D721Med (cell line): ENCODE measurements at places on chromosomes 1 and 21.

DNA sequence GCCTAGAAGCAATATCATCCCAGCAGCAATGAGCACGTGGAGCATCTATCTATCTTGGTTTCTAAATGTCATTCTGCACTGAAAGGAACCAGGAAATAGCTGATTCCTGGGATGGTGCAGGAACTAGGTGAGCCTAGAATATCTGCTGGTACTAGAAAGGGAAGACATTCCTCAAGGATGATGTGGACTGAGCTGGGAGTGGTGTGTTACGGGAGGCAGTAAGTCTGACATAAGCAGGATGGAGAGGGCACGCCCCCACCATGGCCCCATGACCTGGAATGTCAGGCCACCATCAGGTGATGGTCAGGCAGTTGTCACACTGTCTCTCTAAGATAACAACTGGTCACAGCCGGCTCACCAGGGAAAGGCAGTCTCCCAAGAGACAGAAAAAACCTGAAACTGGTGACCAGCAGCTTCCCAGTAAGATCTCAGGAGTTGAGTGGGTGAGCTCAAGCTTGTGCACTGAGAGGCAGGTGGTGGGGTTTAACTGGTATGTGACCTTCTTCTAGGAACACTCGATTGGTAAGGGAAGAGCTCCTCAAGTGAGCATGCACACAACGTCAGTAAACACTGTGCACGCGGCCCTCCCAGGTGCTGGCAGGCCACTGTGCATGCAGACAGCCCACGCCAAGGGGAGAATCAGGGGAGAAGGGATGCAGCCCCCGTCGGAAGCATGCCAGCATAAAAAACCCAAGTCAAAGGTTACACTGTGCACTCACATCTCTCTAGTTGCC, 148.7 kb downstream of the ADSS2 start:
- no peak for DNase-seq

- no peak for DNase-seq
These were observed 6.2 kb upstream of the YRDC start for GRCh38 chr1:37814252-37814651.

DNA sequence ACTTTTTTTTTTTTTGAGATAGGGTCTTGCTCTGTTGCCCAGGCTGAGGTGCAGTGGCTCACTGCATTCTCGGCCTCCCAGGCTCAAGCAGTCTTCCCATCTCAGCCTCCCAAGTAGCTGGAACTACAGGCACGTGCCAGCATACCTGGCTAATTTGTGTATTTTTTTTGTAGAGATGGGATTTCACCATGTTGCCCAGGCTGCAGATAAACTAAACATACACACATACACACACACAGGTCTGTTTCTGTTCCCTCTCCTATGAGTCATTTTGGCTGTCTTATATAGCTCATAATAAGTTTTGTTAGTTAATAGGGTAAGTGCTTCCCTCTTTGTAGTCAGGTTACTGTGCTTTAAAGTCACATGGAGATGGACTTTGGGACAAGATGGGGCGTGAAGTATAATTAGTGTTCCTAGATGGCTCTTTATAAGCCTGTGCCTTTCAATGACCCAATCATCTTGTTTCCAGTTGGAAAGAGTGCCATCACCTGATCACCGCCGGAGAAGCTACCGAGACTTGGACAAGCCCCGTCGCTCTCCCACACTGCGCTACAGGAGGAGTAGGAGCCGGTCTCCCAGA, 9.1 kb downstream of the PRPF38A start:
- no peak for DNase-seq

GRCh38 chr1:178241057-178241456, 147.2 kb downstream of the RASAL2 start:
- DNase-seq = no peak

- DNase-seq = no peak
These were observed 84.2 kb downstream of the PTGER3 start for GRCh38 chr1:70963374-70963773.

- no peak for DNase-seq
These were observed 33.9 kb upstream of the PM20D1 start for GRCh38 chr1:205883792-205884191.

DNA sequence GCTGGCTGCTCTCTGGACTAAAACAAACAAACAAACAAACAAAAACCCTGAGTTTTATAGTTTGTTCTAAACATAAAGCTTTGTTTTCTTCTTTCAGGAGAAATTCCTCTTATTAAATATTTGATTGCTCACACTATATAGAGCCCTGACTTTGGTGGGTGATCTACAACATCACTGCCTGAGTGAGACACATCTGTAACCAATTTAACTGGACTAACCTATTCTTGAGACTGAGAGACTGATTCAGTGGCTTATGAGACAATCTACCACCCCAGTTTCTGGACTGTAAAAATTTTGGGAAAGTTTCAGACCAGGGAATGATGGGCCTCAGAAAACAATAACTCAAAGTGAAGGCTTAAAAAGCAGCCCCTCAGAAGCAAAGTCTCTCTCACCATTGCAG, 537.0 kb downstream of the NEGR1 start:
- DNase-seq = no peak

GRCh38 chr1:52504720-52505119, 48.2 kb downstream of the TUT4 start:
- DNase-seq = no peak

- no peak for DNase-seq
These were observed 26.3 kb downstream of the POU2F1 start for GRCh38 chr1:167246971-167247370.

GRCh38 chr1:218364028-218364710, 19.0 kb downstream of the TGFB2 start:
- DNase-seq = no peak

- no peak for DNase-seq
These were observed 102.8 kb upstream of the SERTAD4 start for GRCh38 chr1:210129759-210130158.

- DNase-seq = no peak
These were observed 87.5 kb downstream of the RGL1 start for GRCh38 chr1:183892351-183892793.

DNA sequence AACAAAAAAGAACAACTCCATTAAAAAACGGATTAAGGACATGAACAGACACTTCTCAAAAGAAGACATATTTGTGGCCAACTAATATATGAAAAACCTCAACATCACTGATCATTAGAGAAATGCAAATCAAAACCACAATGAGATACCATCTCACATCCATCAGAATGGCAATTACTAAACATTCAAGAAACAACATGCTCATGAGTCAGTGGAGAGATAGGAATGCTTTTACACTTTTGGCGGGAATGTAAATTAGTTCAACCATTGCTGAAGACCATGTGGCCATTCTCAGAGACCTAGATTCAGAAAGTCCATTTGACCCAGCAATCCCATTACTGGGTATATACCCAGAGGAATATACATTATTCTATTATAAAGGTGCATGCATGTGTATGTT, 1442.6 kb upstream of the B3GALT2 start:
- no peak for DNase-seq

DNA sequence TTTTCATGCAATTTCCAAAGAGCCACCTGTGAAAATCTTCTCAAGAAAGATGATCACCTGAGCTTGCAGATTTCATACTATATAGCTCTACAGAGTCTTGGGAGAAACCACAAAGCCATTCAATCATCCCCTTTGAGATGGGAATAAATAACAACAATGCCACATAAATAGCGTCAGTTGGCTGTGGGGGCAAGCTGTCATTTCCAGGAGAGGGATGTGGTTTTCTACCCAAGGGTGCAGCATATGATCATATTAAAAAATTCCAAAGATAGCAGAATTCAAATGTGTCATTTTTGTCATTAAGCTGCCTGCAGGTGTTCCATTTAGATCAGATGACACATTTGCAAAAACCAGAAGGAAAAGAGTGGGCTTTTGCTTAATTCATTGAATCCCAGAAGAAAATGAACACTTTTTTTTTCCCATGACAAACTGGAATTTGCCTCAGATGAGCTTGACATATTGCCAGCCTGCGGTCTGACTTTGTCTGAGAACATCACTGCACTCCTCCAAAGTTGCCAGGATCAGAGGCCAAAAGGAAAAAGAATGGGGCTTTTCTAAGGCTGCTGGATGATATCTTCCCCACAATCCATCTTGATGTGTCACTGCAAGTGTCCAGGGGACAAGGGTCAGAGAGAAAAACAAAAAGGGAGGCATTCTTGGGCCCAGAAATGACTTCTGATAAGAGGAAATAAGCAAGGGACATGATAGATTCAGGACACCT, 314.1 kb upstream of the USP25 start:
- DNase-seq = no peak

GRCh38 chr1:46673749-46674182, 2.1 kb downstream of the TEX38 start:
- DNase-seq = no peak

GRCh38 chr1:48371598-48371997, 100.4 kb downstream of the SPATA6 start:
- DNase-seq = no peak

DNA sequence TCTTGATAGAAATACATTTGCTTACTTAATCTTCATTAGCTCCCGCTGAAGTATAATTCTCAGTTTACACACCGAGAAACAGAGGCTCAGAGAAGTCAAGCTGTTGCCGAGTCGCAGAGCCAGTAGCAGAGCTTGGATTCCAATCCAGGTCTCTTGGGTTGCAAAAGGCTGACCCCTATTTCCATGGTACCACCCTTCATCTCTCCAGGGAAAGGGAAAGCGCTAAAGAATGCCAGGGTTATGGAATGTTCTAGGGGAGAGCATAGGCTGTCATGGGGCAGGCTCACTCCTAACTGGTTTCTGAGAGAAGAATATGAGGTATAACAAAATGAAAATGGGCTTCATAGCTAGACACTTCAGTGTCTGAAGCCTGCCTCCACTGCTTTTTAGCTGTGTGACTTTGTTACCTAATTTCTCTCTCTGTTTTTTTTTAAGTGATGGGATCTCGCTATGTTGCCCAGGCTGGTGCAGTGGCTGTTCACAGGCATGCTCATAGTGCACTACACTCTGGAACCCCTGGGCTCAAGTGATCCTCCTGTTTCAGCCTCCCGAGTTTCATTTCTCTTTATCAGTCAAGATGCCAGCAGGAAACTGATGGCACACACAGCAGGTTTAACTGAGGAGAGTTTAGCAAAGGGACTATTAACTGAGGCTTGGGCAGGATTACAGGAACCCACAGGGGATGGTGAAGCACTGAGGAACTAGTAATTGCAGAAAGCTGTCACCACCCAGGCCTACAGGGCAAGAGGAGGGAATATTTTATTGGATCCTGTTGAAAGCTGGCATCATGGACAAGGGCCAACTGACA, 25.5 kb upstream of the ATF3 start:
- no peak for DNase-seq

- DNase-seq = no peak
These were observed 1.9 kb downstream of the MTFR1L start for GRCh38 chr1:25821630-25822091.

- DNase-seq = no peak
These were observed 355.1 kb downstream of the USP25 start for GRCh38 chr21:16084776-16085364.

DNA sequence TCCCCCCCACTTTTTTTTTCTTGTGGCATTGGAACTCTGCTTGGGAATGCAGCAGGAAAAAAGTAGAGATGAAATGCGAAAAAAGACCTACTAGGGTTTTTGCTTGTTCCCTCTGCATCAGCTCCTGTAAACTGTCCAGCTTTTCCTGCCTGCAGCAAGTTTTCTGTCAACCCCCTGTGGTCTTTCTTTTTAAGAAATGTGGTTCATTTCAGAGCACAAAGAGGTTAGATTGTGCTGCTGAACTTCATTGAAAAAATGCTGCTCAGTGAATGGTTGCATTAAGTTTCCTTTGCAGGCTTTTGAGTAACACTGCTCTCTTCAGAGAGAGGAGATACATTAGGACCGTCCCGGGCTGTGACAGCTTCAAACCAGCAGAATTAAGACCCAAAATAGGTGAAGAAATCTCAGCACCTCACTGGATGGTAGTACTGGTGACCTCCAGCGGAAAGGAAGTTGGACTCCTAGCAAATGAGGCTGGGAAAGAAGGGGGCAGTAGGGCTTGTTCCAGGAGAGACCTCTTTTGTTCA, 80.7 kb downstream of the NDUFS5 start:
- DNase-seq = no peak

GRCh38 chr21:15084668-15085067, 19.9 kb upstream of the NRIP1 start:
- no peak for DNase-seq

GRCh38 chr1:183163316-183163715, 22.7 kb upstream of the LAMC2 start:
- DNase-seq = no peak

GRCh38 chr21:34790341-34790740, 121.5 kb downstream of the CLIC6 start:
- no peak for DNase-seq

DNA sequence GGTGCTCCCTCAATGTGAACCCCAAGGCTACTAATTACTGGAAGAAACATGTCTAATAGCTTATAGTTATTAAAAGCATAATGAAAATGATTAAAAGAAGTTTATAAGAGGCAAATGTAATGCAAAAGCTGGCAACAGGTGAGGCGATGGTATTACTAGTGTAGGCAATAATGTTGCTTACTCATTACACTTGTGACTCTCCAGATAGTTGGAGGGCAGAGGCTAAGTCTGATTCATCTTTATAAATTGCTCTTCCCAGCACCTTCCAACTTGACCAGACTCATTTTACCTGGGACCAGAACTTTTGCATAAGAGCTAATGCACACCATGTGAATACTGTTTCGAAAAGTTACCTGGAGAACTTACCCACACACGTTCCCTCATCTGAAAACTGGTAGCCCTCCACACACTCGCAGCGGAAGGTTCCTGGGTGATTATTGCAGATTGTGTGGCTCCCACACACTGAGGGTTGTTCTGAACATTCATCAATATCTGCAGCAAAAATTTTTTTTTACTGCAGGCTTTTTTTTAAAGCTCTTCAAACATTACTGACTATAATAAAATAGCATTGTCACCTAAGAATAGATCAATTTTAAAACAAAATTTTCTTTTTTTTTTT, 48.0 kb downstream of the NID1 start:
- no peak for DNase-seq

DNA sequence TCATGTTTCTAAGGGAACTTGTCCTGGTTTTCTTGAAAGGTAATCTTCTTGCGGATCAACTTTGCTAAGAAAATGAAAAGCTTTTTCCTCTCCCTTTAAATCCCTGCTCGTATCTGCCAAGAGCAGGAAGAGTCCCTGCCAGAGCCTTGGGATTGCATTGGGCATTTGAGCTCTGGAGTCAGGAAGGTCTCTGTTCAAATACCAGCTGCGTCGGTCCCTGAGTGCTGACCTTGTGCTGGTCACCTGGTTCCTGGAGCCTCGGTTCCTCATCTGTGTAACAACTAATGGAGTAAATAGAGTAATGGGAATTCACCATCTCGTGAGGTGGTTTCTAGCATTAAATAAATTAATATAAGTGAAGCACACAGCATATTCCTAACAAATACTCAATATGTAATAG, 274.6 kb upstream of the TMEM51 start:
- no peak for DNase-seq

DNA sequence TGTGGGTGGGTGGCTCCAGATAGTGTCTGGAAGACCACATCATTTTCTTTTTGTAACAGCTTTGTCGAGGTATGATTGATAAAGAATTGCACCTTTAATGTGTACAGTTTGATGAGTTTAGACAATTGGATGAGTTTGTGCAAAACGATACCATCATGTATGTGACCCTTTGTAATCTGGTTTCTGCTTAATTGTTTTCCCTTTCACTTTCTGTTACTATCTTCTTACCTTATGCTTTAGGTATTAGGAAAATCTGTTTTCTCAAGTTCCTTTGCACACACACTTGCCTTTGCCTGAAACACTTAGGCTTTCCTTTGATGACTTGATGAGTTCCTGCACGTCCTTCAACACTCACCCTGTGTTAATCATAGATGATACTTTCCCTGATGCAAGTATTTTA, 6.8 kb downstream of the OR10Z1 start:
- no peak for DNase-seq

GRCh38 chr1:187645651-187646050, 816.9 kb downstream of the PLA2G4A start:
- no peak for DNase-seq

GRCh38 chr21:41542727-41543126, 34.8 kb upstream of the TMPRSS2 start:
- DNase-seq = no peak
